Osteocyte (in vitro differentiated cells): ENCODE measurements at places on chromosomes 16 and 17. TPM values are rescaled to one million over a fixed set of nuclear protein-coding genes. Genes with fewer than 3 reads are reported as not detected.

Gene NLRC3
- not detected in 2 replicates for total RNA-seq

Gene CMIP
- 29.8 and 38.0 TPM in 2 replicates for total RNA-seq

Gene BIRC5
- total RNA-seq: 11.9 and 12.3 TPM in 2 replicates

Gene ABCC1
- total RNA-seq: 256 and 271 TPM in 2 replicates

Gene TBC1D3G
- total RNA-seq: not detected in 2 replicates

Gene DLG4
- total RNA-seq: 32.6 and 38.5 TPM in 2 replicates

Gene NDRG4
- total RNA-seq: 10.5 and 13.1 TPM in 2 replicates
